T-cell (primary cell): ENCODE measurements at places on chromosomes 2 and 18.

DNA sequence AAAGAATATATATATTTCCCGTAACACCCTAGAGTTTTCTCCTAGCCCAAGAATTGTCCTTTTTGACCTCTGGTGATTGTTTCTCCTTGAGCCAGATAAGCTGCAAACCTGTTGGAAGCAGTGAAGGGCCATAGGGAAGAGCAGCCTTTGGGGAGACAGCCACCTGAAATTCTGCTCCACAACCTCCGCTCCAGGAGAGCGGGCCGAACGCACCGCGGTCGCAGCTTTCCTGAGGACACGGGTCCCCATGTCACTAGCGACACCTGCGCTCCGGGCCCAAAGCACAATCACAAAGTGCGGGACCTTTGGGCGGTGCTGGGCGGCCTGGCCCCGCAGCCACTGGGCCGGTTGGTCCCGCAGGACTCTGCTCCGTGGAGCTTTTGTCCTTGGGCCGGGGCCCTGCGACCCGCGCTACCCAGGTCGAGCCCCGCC lies 557 bp upstream of the DSG2 start:
- no peak for DNase-seq

- no peak for DNase-seq
Observed at GRCh38 chr18:58403799-58404455, 225.0 kb downstream of the ALPK2 start.

DNA sequence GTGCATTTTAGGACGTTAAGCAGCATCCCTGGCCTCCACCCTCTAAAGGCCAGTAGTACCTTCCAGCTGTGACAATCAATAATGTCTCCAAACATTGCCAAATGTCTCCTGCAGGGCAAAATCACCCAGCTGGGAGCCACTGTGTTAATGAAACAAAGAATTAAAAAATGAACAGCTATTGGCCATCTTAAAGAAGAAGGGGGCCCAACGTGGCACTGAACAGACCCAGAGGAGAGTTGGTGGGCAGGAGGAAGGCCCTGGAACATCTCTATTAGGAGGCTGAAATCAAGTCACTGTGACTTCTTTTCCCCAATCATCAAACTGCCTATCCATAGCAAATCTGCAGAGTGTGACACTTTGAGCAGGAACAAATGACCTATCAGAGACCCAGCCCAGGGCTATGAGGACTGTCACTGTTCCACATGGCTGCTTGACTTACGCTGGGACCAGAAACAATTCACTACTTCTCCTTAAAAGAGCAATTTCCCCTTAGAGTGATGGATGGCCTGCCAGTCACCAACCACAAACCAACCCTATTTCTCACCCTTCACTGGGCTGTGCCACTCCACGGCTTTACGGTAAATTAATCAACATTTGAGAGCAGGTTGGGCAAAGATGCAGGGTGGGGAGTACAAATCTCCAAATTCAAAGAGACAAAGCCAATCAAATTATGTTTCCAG lies 35.2 kb upstream of the TEX51 start:
- no peak for DNase-seq

DNA sequence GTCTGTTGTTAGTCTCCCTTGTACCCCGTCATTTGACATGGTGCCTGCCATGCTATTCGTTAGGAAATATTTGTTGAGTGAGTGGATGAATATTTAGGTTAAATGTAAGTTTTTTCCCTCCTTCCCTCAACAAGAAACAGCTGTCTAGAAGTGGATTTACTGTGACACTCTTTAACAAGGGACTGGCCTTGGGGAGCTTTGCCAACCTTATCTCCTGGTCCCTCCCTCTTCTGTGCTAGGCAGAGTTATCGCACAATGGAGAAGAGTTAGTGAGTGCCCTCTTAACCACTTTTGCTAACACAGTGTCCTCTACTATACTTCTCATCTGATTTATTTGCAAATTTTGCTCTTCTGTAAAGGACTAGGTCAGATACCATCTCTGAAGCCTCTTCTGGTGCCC lies 61.2 kb downstream of the DIS3L2 start:
- no peak for DNase-seq

DNA sequence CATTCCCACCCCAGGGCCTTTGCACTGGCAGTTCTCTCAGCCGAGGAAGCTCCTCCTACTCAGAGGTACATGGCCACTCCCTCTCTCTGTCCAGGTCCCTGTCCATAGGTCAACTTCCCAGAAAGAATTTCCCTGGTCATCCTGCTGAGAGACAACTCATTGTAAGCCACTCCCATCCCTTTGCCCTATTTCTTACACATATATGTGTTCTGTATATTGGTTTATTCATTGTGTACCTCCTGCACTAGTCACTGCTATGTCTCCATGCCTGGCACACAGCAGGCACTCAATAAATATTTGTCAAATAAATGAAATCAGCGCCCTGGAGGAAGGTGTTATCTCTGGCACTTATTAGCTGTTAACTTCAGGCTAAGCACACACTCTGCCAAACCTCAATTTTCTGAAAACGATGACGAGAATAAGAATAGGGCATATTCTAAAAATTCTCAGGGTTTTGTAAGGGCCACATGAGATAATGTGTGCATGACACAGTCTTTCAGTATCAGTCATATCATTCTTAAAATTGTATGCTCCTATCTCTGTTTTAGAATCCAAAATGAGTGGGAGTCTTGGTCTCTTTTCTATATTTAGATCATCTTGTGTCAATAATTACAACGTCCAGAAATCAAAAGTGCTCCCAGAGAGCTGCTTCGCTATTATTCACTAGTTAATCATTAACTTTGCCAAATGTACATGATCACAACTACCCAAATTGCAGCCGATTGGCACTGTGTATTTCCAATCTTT lies 198.0 kb downstream of the ALK start:
- DNase-seq = no peak

GRCh38 chr2:240469239-240469636 lies 33.8 kb downstream of the GPC1 start:
- DNase-seq = no peak

- no peak for DNase-seq
Observed at GRCh38 chr2:128726911-128727310, 408.2 kb upstream of the HS6ST1 start.

DNA sequence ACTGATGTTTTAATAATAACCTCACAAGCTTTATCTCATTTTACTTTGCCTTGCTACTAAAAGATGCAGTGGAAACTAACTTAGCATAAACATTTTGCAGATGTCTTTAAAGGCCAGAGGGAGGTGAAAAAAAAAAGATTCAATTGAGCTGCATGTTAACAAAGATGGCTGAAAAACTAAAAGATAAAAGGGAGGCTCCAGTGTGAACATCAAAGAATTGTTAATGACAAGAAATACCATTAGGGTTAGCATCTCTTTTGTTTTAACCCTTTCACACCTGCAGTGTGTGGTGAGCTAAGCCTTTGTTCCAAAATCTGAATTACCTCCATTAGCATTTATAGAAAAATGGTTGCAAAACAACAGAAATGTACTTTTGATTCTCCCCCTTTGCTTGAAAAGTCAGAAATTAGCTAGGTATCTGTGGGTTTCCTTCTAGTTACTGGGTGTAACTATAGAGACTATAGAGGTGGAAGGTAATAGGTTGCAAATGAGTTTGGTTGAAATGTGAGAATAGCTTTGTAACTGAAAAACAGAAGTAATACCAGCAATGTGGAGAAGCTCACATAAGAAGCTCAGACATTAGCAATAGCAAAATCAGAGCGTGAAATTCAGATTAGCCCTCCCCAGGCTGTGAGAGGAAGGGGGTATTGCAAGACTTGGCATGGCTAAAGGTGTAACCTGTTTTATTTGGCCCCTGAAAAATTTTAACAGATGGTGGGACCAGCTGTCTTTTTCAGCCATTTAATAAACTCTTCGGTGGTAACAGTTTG lies 34.8 kb upstream of the SP5 start:
- no peak for DNase-seq

- no peak for DNase-seq
Observed at GRCh38 chr2:52264488-52264887, 1232.6 kb upstream of the NRXN1 start.

DNA sequence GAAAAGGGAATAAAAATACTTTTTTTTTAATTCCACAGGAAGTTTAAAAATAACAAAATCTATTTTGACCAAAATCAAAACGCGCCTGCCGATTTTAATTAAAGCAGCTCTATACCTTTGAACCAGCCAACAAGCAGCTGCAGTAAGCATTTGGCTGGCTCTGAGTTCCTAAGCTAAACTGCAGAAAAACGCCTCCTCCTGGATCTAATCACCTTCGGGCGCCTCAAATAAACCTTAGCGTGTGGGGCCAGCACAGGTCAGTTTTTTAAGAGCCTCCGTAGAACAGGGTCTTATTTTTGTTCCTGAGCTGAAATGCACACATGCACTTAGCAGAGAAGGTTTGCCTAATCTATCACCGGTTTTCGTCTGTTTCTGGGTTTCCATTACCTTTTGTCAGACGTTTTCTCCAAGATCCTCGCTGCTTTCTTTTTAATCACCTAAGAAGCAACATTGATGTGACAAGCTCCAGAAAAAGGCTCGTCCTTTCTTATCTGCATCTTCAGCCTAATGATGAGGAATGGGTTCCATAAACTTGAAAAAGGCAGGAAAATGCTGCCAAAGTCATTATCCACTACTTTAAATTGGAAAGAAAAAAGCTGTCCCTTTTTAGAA lies 64.7 kb upstream of the HNRNPA3 start:
- DNase-seq = no peak

- DNase-seq = no peak
Observed at GRCh38 chr2:69952336-69953115, 8.9 kb downstream of the ASPRV1 start.

DNA sequence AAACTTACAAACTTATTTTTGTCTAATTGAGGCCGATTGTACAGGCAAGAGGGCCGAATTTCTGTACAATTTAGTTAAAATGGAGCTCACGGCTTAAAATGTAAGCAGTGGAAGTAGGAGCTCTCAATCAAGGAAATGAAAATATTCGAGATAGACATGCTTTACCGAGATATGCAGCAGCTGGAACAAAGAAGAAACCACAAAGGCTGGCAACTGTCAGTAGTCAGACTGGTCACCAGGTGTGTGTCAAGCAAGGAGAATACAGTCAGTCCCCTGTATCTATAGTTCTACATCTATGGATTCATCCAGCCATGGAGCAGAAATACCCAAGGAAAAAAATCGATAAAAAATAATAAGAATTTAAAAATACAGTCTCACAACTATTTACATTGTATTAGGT lies 122.6 kb downstream of the WDSUB1 start:
- no peak for DNase-seq

GRCh38 chr2:74502720-74503505 lies 3.5 kb upstream of the LBX2 start:
- DNase-seq = no peak

DNA sequence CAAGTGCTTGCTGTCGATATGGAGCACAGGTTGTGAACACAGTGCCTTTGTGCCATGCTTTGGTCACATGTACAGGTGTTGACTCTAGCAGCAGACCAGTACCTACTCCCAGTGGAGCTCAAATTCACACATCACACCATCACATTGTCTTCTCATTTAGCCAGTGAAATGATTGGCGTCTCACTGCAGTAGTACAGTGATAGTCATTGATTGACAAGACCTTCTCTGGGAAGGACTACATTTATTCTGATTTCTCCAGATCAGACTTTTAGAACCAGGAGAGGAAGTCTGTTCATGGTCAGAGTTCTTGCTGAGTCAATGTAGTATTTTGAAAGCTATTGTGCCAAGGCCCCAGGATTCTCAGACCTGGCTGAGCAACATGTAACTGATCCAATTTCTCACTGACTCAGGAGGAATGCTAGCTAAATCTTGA lies 75.2 kb downstream of the FMNL2 start:
- no peak for DNase-seq

DNA sequence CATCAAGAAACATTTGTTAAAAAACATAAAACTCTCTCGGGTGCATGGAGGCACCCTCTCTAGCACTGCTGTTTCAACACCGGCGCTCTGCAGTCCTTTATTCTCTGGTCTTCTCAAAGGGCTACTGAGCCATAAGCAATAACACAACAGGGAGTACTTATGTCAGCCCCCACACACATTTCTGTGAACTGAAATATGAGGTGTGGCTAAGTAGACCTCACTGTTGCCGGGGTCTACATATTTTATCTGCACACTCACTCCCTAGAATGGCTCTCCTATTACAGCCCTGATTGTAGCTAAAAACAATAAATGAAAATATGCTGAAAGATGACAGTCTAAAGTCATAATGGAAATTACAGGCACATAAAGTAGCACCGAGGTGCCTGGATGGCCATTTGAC lies 235.1 kb downstream of the GRB14 start:
- DNase-seq = no peak
